ENCODE measurements at places on chromosomes 4 and X. TPM values are rescaled to one million over a fixed set of nuclear protein-coding genes. Genes with fewer than 3 reads are reported as not detected.

The EOLA2 gene
- total RNA-seq: 19.8 TPM

DNA sequence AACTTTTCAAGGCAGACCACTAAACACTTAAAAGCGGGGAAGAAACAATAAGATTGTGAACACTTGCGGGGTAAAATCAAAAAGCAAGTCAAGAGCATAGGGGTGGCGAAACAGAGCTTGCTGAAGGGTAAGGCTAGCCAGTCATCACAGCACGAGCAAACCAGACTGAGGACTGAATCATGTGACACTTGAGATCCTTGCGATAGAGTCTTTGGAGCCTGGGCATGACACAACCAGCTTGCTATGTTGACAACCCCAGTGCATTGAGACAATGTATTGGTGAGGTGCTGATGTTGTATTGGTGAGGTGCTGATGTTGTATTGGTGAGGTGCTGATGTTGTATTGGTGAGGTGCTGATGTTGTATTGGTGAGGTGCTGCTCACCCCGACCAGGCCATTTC lies 72.3 kb downstream of the SLIT2 start:
- H3K27ac ChIP-seq: no peak overlapping the region
- no peaks in the 10 kb centered on the region for H3K27me3 ChIP-seq
- no peak overlapping the region for H3K4me3 ChIP-seq
- no peaks in the 10 kb centered on the region for H3K36me3 ChIP-seq

- H3K27me3 ChIP-seq: no peaks in the 10 kb centered on the region
- peak overlapping the region; percentile 67 for H3K4me3 ChIP-seq
- H3K36me3 ChIP-seq: no peaks in the 10 kb centered on the region
- H3K4me1 ChIP-seq: peaks cover 10% of the 10 kb centered on the region
- H3K27ac ChIP-seq: no peak overlapping the region
Measured at GRCh38 chr4:37452952-37453280, 208.4 kb downstream of the NWD2 start.

The SLC9B1 gene
- total RNA-seq: 0.49 TPM

- H3K27me3 ChIP-seq: no peaks in the 10 kb centered on the region
- H3K27ac ChIP-seq: no peak overlapping the region
- H3K4me3 ChIP-seq: no peak overlapping the region
- H3K36me3 ChIP-seq: no peaks in the 10 kb centered on the region
- DNase-seq: no peak
- H3K4me1 ChIP-seq: no peaks in the 10 kb centered on the region
Measured at GRCh38 chr4:147560625-147561024, 56.6 kb upstream of the TMEM184C start.

The PPP1R2C gene
- not detected for total RNA-seq

GRCh38 chr4:100823066-100823992 lies 305.5 kb upstream of the EMCN start:
- no peak overlapping the region for H3K4me3 ChIP-seq
- DNase-seq: no peak
- H3K27me3 ChIP-seq: no peaks in the 10 kb centered on the region
- H3K27ac ChIP-seq: no peak overlapping the region
- no peaks in the 10 kb centered on the region for H3K36me3 ChIP-seq

GRCh38 chr4:26074712-26075430 lies 160.9 kb downstream of the SMIM20 start:
- H3K4me1 ChIP-seq: peaks cover 32% of the 10 kb centered on the region
- peak overlapping the region; percentile 40 for H3K27ac ChIP-seq

GRCh38 chr4:28388471-28388870 lies 1527.8 kb downstream of the STIM2 start:
- no peak overlapping the region for H3K4me3 ChIP-seq
- DNase-seq: no peak
- no peaks in the 10 kb centered on the region for H3K36me3 ChIP-seq
- no peaks in the 10 kb centered on the region for H3K27me3 ChIP-seq
- no peak overlapping the region for H3K27ac ChIP-seq
- H3K4me1 ChIP-seq: no peaks in the 10 kb centered on the region

GRCh38 chr4:52709155-52709554 lies 42.1 kb downstream of the ERVMER34-1 start:
- no peaks in the 10 kb centered on the region for H3K36me3 ChIP-seq
- no peaks in the 10 kb centered on the region for H3K27me3 ChIP-seq
- DNase-seq: no peak
- H3K4me1 ChIP-seq: peaks cover 27% of the 10 kb centered on the region

The PCSK1N gene
- total RNA-seq: 2.3 TPM

GRCh38 chrX:25383196-25383595 lies 367.4 kb upstream of the ARX start:
- no peak overlapping the region for H3K27ac ChIP-seq
- no peaks in the 10 kb centered on the region for H3K27me3 ChIP-seq
- no peaks in the 10 kb centered on the region for H3K4me1 ChIP-seq

DNA sequence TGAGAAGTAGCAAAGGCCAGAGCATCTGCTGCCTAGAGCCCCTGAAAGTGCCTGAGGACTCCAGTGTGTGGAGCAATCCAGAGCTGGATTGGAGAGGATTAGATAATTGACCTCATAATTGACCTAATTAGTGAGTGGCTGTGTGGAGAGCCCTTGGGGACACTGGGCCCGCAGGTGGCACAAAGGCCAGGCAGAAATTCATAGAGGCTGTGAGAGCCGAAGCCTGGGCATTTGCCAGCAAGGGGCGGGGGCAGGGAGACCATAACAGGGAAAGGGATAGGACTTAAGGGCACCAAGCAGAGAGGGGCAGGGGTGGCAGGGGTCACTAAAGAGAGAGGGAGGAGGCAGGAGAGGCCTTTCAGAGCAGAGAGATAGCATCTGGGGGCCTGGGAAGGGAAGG lies 45.3 kb downstream of the EFNB1 start:
- no peaks in the 10 kb centered on the region for H3K27me3 ChIP-seq
- no peak overlapping the region for H3K4me3 ChIP-seq
- no peak for DNase-seq
- H3K27ac ChIP-seq: no peak overlapping the region
- no peaks in the 10 kb centered on the region for H3K36me3 ChIP-seq

GRCh38 chr4:5168891-5169290 lies 117.6 kb downstream of the STK32B start:
- no peak overlapping the region for H3K27ac ChIP-seq
- DNase-seq: no peak
- no peaks in the 10 kb centered on the region for H3K27me3 ChIP-seq
- H3K36me3 ChIP-seq: no peaks in the 10 kb centered on the region

GRCh38 chr4:88843067-88843685 lies 145.5 kb upstream of the NAP1L5 start:
- DNase-seq: no peak
- no peaks in the 10 kb centered on the region for H3K36me3 ChIP-seq
- no peak overlapping the region for H3K27ac ChIP-seq

GRCh38 chrX:71195964-71196649 lies 26.9 kb upstream of the GJB1 start:
- H3K36me3 ChIP-seq: no peaks in the 10 kb centered on the region
- H3K27me3 ChIP-seq: no peaks in the 10 kb centered on the region
- H3K27ac ChIP-seq: no peak overlapping the region
- H3K4me1 ChIP-seq: no peaks in the 10 kb centered on the region
- no peak for DNase-seq

GRCh38 chr4:142164767-142165500 lies 528.6 kb downstream of the IL15 start:
- H3K4me3 ChIP-seq: no peak overlapping the region
- H3K4me1 ChIP-seq: no peaks in the 10 kb centered on the region
- no peak for DNase-seq

GRCh38 chr4:15784959-15785634 lies 7.0 kb downstream of the CD38 start:
- H3K36me3 ChIP-seq: no peaks in the 10 kb centered on the region
- H3K27ac ChIP-seq: no peak overlapping the region
- H3K27me3 ChIP-seq: no peaks in the 10 kb centered on the region
- DNase-seq: no peak
- no peak overlapping the region for H3K4me3 ChIP-seq

DNA sequence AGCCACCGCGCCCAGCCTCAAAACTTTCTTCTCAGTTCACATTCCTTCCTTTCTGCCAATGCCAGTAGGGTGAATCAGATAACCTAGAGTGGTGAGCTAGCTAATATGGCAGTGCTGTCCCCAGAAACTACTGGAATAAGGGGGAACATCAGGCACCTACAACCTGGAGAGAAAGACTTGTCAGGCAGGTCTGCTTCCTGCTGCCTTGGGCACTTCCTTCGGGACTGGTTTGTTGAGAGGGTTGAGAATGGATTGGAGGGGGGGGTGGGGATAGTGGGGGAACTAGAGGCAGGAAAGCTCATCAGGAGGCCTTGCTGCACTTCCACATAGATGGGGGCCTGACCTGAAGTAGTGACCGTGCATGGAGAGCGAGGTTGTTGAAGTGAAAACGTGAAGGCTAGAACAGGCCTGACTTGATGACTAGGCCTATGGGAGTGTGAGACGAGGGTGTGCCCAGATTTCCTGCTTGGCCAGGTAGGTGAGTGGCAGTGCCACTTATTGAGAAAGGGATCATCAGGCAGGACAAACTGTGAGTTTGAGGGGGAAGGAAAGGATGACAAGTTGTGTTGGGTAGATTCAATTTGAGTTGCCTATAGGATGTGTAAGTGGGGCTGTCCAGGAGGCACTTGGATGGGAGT lies 33.4 kb downstream of the SLC25A5 start:
- H3K27ac ChIP-seq: peak overlapping the region; percentile 82
- H3K36me3 ChIP-seq: no peaks in the 10 kb centered on the region
- H3K4me3 ChIP-seq: no peak overlapping the region
- H3K4me1 ChIP-seq: peaks cover 56% of the 10 kb centered on the region

DNA sequence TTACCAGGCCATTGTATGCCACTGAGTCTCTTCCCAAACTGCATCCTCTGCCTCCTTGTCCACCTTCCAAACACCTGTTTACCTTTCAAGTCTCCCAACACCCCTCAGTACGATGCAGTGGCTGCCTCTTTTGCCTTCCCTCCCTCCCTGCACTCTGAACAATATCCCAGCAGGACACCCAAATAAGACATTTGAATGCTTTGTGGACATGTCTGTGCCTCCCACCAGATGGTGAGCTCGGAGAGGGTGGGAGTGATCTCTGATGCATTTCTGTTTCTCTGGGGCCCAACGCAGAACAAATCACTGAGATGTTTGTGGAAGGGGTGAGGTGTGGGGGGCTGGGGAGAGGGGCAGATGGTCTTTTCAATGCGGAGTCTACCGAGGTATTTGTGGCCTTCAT lies 33.4 kb downstream of the PJA1 start:
- no peak overlapping the region for H3K4me3 ChIP-seq
- no peaks in the 10 kb centered on the region for H3K36me3 ChIP-seq
- H3K4me1 ChIP-seq: no peaks in the 10 kb centered on the region
- DNase-seq: no peak

DNA sequence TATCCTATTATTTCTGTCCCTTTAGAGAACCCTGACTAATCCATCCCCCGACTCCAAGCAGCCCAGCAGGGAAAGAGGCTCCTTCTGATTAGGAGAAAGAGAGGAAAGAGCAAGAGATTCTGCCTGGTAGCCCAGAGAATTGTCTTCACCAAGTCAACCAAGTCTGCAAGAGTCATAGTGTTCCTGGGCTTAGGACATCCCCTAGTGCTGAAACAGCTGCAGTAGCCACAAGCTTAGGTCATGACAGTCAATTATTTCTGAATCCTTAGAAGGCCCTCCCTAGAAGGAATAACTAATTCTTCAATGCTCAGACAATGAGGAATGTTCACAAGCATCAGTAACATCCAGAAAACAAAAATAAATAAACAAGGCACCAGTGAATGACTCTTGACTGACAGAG lies 480.3 kb upstream of the GRIA3 start:
- no peaks in the 10 kb centered on the region for H3K4me1 ChIP-seq
- DNase-seq: no peak
- H3K36me3 ChIP-seq: no peaks in the 10 kb centered on the region
- no peak overlapping the region for H3K4me3 ChIP-seq

The PAK3 gene
- total RNA-seq: 0.09 TPM

GRCh38 chr4:38954727-38955126 lies 77.5 kb downstream of the TMEM156 start:
- DNase-seq: no peak
- no peaks in the 10 kb centered on the region for H3K27me3 ChIP-seq
- H3K36me3 ChIP-seq: no peaks in the 10 kb centered on the region
- no peaks in the 10 kb centered on the region for H3K4me1 ChIP-seq
- H3K4me3 ChIP-seq: no peak overlapping the region

GRCh38 chr4:168594121-168594520 lies 97.3 kb downstream of the PALLD start:
- H3K4me1 ChIP-seq: peaks cover 5% of the 10 kb centered on the region
- DNase-seq: no peak

GRCh38 chrX:67545036-67545821 lies 1.4 kb downstream of the AR start:
- no peaks in the 10 kb centered on the region for H3K36me3 ChIP-seq
- H3K27me3 ChIP-seq: no peaks in the 10 kb centered on the region
- H3K4me1 ChIP-seq: peaks cover 39% of the 10 kb centered on the region
- H3K27ac ChIP-seq: no peak overlapping the region

- no peak overlapping the region for H3K27ac ChIP-seq
- no peak for DNase-seq
- H3K4me3 ChIP-seq: no peak overlapping the region
- peaks cover 17% of the 10 kb centered on the region for H3K4me1 ChIP-seq
- no peaks in the 10 kb centered on the region for H3K27me3 ChIP-seq
- H3K36me3 ChIP-seq: no peaks in the 10 kb centered on the region
Measured at GRCh38 chr4:162793571-162793970, 373.1 kb downstream of the NAF1 start.

DNA sequence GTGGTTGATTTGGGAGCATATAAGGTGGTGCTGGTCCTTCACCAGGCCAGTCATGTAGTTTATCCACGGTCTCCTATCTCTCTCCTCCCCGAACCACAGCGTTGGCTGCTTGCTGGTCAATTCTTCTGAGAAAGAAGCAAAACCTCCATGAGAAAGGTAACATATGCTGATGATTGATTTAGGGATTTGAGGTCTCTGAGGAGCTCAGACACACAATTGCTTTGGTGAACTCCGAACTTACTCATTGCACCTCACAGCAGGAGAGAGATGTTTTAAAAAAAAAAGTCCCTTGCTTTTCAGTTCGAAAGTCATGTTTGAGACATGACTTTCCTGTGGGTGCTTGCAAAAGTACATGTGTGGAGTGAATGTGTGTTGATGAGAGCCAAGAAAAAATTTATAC lies 100.2 kb downstream of the TSPAN7 start:
- H3K27ac ChIP-seq: no peak overlapping the region

DNA sequence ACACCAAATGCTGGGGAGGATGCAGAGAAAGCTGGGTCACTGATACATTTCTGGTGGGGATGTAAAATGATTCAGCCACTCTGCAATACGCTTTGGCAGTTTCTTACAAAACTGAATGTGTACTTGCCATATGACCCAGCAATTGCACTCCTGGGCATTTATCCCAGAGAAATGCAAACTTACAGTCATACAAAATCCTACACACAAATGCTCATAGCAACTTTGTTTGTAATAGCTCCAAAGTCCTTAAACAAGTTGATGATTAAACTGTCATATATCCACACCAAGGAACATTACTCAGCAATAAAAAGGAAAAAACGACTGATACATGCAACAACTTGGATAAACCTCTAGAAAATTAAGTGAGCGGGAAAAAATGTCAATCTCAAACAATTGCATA lies 12.3 kb downstream of the MID1 start:
- no peaks in the 10 kb centered on the region for H3K36me3 ChIP-seq
- no peak for DNase-seq
- no peaks in the 10 kb centered on the region for H3K4me1 ChIP-seq

DNA sequence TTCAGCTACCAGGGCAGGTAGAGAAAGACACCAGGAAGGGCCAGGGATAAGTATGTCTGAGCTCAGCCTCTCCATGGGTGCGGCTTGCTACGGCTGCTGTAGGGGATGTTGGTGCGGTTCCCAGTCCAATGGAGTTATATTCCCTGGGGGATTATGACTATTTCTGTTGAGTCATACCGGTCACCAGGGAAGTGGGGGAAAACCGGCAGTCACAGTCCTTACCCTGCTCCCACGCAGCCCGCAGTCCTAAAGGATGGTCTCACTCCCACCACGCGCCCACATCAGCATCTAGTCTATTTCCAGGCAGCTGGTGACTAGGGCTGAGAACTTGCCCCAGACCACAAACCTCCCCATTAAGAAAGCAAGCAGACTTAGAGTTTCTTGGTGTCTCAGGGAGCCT lies 191.6 kb downstream of the VEGFC start:
- no peak overlapping the region for H3K27ac ChIP-seq
- no peaks in the 10 kb centered on the region for H3K36me3 ChIP-seq
- no peaks in the 10 kb centered on the region for H3K4me1 ChIP-seq
- H3K27me3 ChIP-seq: no peaks in the 10 kb centered on the region

Data from esophagus squamous epithelium (tissue), 5 donors.